WTC11 (cell line): ENCODE measurements at places on chromosomes 2 and 18. TPM values are rescaled to one million over a fixed set of nuclear protein-coding genes. Genes with fewer than 3 reads are reported as not detected.
A peak's percentile ranks its signal among the peaks of the same experiment; 100 is the strongest.

DNA sequence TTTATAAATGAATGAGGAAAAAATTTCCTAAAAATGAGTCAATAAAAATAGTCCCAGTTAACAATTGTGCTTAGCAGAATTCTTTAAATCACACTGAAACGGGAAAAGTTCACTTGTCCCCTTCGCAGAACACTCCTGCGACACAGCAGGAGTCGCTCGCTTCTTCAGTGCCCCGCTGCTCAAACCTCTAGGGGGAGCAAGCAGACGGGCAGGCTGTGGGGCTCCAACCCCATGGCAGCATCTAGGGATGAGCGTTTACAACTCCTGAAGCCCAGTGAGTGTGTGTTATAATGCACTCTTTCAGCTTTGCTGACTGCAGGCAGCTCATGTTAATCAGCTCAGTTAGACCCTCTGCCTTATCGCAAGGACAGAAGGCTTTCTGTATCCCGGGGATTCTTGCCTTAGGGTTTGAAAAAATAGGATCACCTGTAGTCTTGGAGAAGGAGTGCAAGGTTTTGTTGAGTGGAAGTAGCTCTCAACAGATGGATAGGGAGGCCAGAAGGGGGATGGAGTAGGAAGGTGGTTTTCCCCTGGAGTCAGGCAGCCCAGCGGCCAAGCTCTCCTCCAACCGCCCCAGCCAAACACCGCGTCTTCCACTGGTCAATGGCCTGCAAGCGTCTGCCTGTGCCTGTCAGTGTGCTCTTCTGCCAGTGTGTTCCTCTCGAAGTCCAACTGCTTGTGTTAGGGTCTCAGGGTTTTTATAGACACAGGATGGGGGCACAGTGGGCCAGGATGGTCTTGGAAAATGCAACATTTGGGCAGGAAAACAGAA is 1977.7 kb upstream of the LRRTM1 start:
- peak; percentile 69 for DNase-seq

DNA sequence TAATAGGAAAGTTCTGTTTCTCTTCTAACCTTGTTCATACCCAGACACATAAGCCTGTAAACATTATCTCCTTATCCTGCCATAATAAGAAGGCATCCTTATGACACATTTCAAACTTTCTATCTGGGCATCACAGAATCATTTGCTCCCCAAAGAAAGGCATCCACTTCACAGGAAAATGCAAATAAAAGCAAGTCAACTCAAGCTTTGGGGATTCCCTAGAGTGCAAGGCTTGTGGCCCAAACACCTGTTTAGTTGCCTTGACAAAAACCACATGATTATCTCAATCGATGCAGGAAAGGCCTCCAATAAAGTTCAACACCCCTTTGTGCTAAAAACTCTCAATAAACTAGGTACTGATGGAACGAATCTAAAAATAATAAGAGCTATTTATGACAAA is 195.7 kb upstream of the GALNT5 start:
- DNase-seq: no peak

- no peak for DNase-seq
Measured at GRCh38 chr2:120571015-120571728, 164.5 kb upstream of the GLI2 start.

DNA sequence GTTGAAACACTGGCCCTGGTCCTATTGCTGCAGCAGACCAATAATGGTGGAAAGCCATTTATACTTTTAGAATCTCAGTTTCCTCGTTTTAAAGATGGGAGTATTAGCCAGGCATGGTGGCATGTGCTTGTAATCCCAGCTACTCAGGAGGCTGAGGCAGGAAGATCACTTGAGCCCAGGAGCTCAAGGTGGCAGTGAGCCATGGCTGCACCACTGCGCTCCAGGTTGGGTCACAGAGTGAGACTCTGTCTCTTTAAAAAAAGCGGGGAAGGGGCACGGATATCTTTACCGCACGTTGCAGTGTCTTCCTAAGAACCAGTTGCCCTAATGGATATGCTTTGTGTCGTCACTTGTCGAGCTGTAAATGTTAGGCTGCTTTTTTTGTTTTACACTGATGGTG is 8.3 kb downstream of the MTCL1 start:
- DNase-seq: no peak

- DNase-seq: no peak
Measured at GRCh38 chr18:58101291-58101794, 57.3 kb downstream of the NEDD4L start.

GRCh38 chr18:44325903-44326635 is 354.6 kb upstream of the SETBP1 start:
- DNase-seq: peak; percentile 81

DNA sequence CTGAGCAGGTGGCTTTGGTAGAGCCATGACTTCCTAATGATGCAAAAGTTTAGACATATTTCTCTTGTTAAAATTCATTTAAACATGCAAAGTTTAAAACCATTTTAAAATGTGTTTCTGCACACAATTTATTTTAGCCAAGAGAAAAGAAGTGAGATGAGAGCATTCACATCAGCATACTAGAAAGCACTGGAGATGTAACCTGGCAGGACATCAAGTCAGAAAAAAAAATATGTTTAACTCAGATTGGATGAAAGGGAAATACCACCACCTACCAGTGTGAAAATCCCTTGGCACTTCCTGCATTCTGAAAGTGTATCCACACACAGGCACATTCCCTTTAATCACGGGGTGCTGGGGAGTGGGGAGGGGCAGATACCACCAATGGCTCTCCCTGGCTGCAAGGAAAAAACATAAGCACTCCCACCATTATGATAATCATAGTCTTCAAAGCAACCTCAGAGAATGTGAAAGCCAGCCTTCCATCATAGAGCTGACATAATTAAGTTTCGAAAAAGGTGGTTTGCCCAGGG is 25.0 kb downstream of the DNER start:
- no peak for DNase-seq

DNA sequence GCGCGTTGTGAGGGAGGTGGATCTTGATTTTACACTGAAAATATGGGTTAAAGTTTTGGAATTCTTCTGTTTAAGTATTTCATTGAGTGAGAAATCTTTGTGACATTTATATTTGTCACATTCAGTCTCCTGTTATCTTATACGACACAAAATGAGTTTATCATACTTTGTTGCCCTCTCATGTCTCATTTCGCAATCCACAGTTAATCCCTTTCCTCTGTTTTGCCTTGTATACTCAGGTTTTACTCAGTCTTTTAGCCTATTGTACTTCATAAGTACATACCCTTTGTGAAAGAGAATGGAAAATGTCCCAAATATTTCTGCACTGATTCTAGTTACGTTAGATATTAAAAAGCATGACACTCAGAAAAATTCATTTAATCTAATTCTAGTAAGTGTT is 142.7 kb downstream of the ATP9B start:
- no peak for DNase-seq

GRCh38 chr2:69556008-69556407 is 87.5 kb downstream of the AAK1 start:
- no peak for DNase-seq

- no peak for DNase-seq
Measured at GRCh38 chr2:142935563-142936089, 58.2 kb downstream of the KYNU start.

DNA sequence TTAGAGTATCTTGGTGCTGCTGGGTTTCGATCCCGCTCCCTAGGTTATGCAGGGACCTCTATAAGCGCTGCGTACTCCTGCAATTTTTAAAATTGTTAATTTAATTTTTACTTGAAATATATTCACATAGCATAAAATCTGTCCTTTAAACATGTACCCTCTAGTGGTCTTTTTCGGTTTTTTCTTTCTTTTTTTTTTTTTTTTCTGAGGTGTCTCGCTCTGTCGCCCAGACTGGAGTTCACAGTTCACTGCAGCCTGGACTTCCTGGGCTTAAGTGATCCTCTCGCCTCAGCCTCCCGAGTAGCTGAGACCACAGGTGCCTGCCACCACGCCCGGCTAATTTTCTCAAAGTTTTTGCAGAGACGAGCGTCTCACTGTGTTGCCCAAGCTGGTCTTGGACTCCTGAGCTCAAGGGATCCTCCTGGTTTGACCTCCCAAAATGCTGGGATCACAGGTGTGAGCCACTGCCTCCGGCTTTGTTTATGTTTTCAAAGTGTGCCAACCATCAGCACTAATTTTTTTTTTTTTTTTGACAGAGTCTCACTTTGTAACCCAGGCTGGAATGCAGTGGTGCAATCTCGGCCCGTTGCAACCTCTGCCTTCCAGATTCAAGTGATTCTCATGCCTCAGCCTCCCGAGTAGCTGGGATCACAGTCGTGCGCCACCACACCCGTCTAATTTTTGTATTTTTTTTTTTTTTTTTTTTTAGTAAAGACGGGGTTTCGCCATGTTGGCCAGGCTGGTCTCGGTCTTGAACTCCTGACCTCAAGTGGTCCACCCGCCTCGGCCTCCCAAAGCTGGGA is 585 bp upstream of the MOB1A start:
- no peak for DNase-seq

DNA sequence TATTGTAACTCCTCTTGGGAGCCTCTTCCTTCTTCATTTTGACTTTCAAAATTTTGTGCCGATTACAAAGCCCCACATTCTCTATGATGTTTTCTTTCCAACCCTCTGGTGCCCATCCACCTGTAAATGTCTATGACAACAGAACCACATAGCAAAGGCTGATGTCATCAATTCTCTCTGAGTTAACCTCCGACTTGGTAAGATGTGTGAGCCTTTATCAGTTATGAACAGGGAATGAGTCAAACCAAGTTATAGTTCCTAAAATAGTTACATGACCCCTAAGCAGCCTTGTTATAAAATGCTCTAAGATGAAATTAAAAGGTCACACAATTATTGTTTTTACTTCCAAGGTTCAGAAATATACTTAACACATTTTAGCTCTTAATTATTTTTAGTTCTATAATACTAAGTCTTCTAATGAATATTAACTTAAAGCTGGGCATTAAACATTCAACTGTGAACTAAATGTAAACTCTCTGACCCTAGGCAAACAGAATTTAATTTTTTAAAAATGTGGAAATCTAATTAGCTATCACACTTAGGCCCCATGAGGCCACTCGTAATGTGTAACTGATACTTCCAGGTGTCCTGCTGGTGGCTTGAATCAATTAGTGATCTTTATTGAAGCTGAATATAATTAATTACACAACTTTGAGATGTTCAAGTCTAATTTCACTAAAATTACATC is 102.3 kb upstream of the CYRIA start:
- DNase-seq: no peak

GRCh38 chr2:130853391-130853790 is 16.7 kb downstream of the ARHGEF4 start:
- DNase-seq: no peak

- DNase-seq: no peak
Measured at GRCh38 chr18:3491981-3492555, 42.1 kb downstream of the TGIF1 start.

DNA sequence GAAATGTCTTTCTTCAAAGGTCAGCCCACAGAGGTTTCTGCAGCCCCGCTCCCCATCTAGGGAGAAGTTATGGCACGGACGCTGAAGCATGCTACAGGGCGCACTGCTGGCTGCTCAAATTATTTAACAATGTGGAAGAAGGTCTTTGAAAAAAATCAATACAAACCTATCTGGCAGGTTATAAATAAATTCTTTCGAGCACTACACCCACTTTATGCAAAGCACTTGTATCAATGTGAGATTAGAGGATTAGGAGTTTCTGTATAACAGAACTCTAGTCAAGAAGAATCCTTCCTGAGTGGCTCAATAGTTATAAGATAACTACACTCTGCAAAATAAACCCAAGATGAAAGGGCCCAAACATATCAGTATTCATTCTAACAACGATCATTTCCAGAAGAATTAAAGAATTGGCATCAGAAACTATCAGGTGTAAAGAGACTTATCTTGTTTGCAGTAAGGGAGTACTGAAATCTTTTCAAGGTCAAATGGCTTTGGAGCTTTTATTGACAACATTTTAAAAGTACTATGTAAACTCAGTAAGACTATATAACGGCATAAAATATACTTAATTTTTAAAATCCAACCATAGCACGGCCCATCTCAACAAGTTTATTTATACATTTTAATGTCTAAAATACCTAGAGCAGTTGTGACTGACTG is 103.0 kb upstream of the DNMT3A start:
- DNase-seq: no peak

The ZNG1B gene
- 35.2 to 41.7 TPM (median 38.3 TPM) in 3 replicates for total RNA-seq

The SGO2 gene
- total RNA-seq: 29.9 to 34.1 TPM (median 30.5 TPM) in 3 replicates

The PLEK gene
- total RNA-seq: 0.26 to 0.46 TPM (median 0.37 TPM) in 3 replicates

The FAHD2A gene
- 39.8 to 47.9 TPM (median 45.4 TPM) in 3 replicates for total RNA-seq

The SPATA3 gene
- not detected in 3 replicates for total RNA-seq

The KCNS3 gene
- 17.4 to 25.2 TPM (median 18.1 TPM) in 3 replicates for total RNA-seq
